Activated naive CD8-positive, alpha-beta T cell treated with anti-CD3 and anti-CD28 coated beads, Interleukin-2, amount 10 ng/mL, durations not matched to agents 7 days and 5 days (primary cell): ENCODE measurements at places on chromosomes 11 and 22. TPM values are rescaled to one million over a fixed set of nuclear protein-coding genes. Genes with fewer than 3 reads are reported as not detected.

The CD44 gene
- total RNA-seq = 555 TPM

The DHCR7 gene
- 48.8 TPM for total RNA-seq

The ESAM gene
- 0.97 TPM for total RNA-seq

The IGLL1 gene
- not detected for total RNA-seq

DNA sequence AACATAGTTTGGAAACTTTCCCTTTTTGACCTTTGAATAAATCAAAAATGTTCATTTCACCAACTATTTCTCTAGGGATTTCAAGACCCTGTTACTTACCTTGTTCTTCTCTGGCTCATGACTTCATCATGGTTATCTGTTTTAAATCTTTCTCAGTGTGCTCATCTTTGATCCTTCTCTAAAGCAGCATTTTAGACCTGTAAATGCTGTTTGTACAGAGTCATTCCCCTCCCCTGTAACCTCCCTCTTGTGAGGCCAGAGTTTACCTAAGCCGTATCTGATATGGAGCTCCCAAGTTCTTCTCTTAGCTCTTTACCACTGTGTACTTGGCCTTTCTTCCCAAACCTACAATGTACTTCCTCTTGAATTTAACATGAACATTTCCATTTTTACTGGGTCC, 56.0 kb downstream of the ACER3 start:
- no peaks in the 10 kb centered on the region for H3K36me3 ChIP-seq
- no peak overlapping the region for H3K4me3 ChIP-seq
- DNase-seq = no peak

GRCh38 chr11:95542868-95543551, 246.6 kb downstream of the FAM76B start:
- H3K4me1 ChIP-seq = peaks cover 6% of the 10 kb centered on the region
- no peak for DNase-seq
- H3K36me3 ChIP-seq = peaks cover 4% of the 10 kb centered on the region
- no peak overlapping the region for H3K4me3 ChIP-seq
- no peak overlapping the region for H3K27ac ChIP-seq

- no peak overlapping the region for H3K4me3 ChIP-seq
- DNase-seq = no peak
- peak overlapping the region; percentile 23 for H3K27ac ChIP-seq
- peaks cover 52% of the 10 kb centered on the region for H3K4me1 ChIP-seq
- peaks cover 8% of the 10 kb centered on the region for H3K36me3 ChIP-seq
These were observed 9.8 kb downstream of the MIAT start for GRCh38 chr22:26667140-26667539.

- no peaks in the 10 kb centered on the region for H3K27me3 ChIP-seq
- H3K4me3 ChIP-seq = peak overlapping the region; percentile 42
- peaks cover 6% of the 10 kb centered on the region for H3K4me1 ChIP-seq
- H3K36me3 ChIP-seq = peaks cover 3% of the 10 kb centered on the region
These were observed 3.9 kb downstream of the SLC25A22 start for GRCh38 chr11:794013-794765.

DNA sequence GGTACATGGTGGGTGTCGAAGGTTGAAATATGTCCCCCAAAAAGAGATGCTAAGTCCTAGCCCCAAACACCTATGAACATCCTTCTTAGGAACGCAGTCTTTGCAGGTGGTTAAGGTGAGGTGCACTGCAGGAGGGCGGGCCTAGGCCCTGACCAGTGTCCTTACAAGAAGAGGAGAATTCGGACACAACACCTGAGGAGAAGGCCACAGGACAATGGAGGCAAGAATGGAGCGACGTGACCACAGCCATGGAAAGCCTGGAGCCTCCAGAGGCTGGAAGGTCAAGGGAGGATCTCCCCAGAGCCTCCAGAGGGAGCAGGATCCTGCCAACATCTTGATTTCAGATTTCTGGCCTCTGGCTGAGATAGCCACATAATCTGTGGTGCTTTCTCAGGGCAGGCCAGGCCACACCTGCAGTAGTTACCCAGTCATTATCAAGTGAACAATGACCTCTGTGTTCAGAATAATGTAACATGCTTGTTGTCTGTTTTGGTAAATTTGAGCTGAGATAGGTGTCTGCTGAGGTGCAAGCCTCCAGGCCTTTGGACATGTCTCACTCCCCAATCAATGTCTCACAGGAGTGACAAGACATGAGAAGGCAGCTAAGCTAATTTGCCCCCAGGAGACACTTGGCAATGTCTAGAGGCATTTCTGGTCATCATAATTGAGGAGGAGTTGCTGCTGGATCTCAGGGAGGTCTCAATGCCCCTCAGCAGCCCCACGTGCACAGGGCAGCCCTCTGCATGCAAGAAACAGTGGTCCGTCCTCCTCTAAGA, 498.9 kb downstream of the BRD1 start:
- H3K4me1 ChIP-seq = no peaks in the 10 kb centered on the region
- H3K36me3 ChIP-seq = no peaks in the 10 kb centered on the region
- no peak overlapping the region for H3K27ac ChIP-seq
- no peaks in the 10 kb centered on the region for H3K27me3 ChIP-seq
- no peak overlapping the region for H3K4me3 ChIP-seq
